ENCODE measurements at places on chromosomes 3 and 15.

- DNase-seq, result no peak
Measured at GRCh38 chr3:23508464-23508863, 297.3 kb upstream of the UBE2E1 start.

- no peak for DNase-seq
Measured at GRCh38 chr3:25493786-25494185, 65.7 kb downstream of the RARB start.

- no peak for DNase-seq
Measured at GRCh38 chr3:17894434-17895060, 152.1 kb upstream of the TBC1D5 start.

DNA sequence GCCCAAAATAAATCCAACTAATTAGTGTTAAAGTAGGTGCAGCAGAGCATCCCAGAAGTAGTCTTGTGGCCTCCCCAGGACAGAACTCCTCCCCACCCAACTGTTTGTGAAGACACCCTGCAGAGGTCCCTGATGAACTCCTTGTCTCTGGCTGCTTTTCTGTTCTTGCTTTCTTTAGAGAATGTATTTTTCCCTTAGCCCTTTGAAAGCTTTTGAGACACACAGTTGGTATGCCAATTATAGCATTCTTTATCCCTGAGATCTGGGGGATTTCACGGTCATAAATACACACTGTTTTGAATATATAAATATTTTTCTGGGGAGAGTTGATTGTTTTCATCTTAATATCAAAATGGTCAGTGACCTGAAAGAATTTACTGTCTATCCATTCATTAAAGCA is 9.8 kb downstream of the TFG start:
- DNase-seq, result no peak

- no peak for DNase-seq
Measured at GRCh38 chr15:32676169-32676568, 34.7 kb downstream of the SCG5 start.

DNA sequence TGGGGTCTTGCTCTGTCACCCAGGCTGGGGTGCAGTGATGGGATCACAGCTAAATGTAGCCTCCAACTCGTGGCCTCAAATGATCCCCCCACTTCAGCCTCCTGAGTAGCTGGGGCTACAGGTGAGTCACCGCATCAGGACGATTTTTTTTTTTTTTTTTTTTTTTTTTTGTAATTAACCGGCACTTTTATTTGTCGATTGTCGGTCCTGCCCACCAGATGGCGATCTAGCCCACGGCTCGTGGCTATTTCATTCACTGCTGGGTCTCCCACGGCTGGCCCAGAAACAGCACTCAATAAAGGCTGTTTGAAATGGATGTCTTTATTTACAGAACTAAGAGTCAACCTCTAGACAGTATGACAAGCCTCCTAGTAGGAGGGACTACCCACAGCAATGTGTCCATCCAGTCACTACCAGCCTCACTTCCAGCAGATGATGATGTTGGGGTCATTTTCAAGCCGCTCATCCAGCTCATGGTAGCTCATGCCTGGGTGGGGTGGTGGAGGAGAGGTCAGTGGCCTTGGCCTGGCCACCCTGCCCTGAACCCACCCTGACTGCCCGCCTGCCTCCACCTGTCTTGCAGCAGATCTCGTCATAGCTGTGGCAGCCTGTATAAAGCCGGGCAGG is 1.8 kb upstream of the ZMYND10 start:
- peak; percentile 29 for DNase-seq

DNA sequence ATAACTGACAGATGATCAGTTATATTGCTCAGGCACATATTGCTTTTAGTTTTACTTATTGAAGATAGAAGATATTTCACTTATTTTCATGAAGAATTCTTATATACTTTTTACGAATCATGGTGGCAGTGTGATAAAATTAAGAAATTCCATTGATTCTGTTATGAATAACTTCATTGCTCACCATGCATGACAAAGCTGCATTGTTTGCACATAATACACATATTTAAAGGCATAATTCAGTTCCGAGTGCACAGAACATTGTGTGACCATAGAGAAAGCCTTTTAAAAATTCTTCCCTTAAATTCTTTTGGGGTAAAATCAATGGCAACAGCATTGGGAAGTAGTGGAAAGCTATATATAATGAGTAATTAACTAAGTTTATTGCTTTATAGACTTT is 82.5 kb upstream of the NAALADL2 start:
- no peak for DNase-seq

DNA sequence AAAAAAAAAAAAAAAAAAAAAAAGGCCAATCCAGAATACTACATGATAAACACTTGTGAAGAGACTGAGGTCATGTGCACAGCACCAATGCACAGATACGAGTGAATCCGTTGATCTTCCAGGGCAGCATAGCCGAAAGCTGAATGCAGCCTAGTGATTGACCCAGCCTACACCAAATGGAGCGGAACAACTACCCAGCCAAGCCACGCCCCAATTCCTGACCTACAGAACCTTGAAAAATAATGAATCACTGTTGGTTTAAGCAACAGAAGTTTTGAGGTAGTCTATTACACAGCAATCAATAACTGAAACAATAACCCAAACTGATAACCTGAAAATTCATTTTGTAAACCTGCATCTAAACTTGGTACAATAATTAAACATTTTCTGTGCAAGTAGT is 361.0 kb downstream of the FHIT start:
- no peak for DNase-seq

- no peak for DNase-seq
Measured at GRCh38 chr3:194139071-194139813, 3.3 kb downstream of the HES1 start.

DNA sequence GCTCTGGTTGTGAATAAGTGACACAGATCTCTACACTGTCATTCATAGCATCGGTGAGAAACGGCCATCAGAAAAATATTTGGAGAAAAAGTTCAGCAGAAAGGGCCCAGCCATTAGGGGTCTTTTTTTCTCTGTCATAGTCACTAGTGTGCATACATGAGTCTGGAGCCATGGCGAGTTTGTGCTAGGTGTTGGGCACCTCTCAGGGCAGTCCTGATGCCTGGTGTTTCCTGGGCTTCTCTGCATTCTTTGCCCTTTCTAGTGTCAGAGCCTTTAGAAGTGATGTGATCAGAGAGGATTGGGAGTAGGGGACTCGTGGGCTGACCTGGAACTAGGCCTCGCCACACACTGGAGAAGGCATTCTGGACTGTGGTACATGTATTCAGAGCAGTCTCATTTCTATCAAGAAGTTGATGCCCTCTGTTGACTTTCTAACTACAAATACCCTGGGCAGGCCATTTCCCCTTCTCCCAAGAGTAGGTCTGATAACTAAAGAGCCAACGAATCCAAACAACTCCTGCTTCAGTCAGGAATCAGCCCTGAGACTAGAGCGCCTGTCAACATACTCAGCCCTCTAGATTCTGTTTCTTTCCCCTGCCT is 1.6 kb downstream of the KY start:
- DNase-seq, result no peak

- DNase-seq, result no peak
Measured at GRCh38 chr3:46524008-46524407, 26.2 kb downstream of the RTP3 start.

GRCh38 chr15:93141371-93141794 is 52.4 kb upstream of the RGMA start:
- DNase-seq, result no peak

GRCh38 chr3:171688002-171688401 is 122.3 kb downstream of the PLD1 start:
- no peak for DNase-seq
